NCI-H748 treated with DMSO at 0.1 percent for 48 hours (cell line): ENCODE measurements at places on chromosomes 3 and 15.

DNA sequence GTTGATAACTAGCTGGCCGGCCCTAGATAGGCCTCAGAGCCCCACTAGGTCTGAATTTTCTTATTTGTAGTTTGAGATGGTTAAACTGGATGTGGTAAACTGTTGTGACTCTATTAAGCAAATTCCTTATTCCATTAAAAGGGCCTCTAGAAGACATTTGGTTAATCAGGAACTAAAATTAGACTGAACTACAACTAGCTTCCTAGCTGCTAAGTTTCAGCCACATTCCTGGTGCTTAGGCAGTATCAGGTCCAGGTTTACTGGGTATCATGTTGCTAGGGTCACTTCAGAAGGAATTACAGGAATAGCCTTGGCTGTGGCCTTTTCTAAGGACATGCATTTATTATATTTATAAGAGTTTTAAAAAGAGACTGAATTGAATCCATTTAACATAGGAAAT is 136.3 kb downstream of the PLD1 start:
- DNase-seq = no peak

DNA sequence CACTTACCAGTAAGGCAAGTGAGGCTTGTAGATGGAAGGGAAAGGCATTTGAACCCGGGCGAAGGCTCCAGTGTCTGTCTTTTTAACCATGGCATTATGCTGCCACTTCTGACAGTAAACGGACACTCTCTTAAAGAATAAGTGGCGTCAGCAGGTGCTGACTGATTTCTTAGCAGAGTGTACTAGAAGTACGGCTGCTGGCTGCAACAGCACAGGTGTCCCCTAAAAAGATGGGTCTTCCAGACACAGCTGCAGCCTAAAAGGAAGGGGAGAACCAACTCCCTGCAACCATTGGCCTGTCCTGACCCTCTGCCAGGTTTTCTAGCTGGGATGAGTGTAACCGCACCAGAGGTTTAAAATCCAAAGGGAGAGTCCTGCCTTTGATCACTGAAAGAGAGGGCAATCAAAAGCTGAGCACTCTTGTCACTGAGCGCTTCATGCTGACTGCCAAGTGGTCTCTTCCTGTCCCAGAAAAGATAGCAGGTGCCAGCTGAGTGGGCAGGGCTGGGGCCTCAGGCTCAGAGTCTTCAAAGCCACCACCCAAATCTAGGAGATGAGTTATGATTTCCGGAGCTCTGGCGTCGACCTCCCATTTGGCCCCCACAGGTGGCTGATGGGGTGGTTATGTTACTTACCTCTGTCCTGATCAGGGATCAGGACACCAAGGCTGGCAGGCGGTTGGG is 255.8 kb downstream of the SLCO3A1 start:
- DNase-seq = no peak

DNA sequence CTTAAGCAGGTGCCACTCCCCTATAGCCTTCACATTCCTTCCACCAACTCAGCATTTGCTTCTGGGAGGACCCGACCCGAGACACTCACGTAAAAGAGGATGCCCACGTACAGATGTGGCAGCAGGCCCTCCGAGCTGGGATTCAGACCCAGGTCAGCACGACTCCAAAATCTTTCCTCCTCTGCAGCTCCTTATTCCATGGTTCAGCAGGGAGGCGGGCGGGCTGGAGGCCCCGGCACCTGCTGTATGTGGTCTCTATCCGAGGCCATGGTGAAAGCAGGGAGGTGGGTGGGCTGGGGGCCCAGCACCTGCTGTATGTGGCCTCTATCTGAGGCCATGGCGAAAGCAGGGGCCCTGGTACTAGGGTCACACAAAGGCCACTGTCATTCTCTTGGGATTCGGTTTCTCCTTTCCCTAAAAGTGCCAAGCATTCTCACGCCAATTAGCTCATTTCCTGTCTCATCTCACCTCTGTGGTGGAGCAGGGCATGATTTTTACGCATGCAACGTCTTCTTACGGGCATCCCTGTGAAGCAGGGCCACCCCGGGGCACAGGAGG is 5.9 kb upstream of the MUC4 start:
- no peak for DNase-seq

GRCh38 chr15:41966920-41967465 is 5.4 kb downstream of the EHD4 start:
- DNase-seq = no peak

DNA sequence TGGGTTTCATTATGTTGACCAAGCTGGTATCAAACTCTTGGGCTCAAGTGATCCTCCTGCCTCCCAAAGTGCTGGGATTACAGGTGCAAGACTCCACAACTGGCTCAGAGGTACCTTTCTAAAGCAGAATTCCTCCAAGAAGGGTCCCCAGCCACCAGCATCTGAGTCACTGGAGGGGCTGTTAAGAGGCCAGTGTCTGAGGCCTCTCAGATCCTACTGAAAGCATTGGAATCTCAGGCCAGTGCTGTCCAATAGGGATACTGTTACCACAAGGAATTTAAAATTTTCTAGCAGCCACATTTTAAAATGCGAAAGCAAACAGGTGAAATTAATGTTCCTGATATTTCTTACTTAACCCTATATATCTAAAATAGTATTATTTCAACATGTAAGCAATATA is 1.3 kb downstream of the CAV3 start:
- no peak for DNase-seq

DNA sequence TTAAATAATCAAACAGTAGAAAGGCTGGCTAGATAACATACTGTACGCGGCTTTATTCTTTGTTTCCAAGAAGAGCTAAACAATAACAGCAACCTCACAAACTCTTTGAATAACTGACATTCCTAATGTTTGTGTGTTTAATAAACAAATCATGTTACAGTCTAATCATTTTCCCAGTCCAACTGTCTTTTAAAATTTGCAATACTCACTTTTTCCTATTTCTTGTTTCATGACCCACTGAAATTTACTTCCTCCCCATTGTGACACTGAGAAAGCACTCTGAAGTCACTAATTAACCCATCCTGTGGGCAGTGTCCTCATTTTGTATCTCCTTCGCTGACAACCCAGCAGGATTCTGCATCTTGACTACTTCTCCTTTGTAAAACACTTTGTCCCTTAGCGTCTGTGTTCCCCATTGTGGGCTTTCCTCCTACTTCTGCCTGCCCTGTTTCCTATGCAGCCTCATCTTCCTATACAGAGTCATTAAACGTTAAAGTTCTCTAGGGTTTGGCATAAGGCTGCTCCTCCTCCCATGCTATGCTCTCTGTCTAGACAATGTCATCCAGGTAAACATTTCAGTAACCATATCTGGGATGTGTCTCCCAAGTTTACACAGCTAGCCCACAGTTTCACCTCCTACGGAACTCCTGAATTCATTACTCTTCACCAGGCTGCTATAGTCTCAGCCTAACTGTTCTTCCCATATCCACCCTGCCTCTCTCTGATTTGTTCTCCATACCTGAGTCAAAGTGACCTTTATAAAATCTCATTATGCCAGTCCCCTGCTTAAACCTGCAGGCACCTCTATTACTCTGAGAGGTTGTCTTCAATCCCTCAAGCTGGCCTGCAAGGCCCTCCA is 148.9 kb downstream of the GREM1 start:
- no peak for DNase-seq

- DNase-seq = no peak
These were observed 401.9 kb upstream of the CNTN4 start for GRCh38 chr3:1696669-1697275.

- no peak for DNase-seq
These were observed 49.2 kb downstream of the MGLL start for GRCh38 chr3:127772827-127773751.

DNA sequence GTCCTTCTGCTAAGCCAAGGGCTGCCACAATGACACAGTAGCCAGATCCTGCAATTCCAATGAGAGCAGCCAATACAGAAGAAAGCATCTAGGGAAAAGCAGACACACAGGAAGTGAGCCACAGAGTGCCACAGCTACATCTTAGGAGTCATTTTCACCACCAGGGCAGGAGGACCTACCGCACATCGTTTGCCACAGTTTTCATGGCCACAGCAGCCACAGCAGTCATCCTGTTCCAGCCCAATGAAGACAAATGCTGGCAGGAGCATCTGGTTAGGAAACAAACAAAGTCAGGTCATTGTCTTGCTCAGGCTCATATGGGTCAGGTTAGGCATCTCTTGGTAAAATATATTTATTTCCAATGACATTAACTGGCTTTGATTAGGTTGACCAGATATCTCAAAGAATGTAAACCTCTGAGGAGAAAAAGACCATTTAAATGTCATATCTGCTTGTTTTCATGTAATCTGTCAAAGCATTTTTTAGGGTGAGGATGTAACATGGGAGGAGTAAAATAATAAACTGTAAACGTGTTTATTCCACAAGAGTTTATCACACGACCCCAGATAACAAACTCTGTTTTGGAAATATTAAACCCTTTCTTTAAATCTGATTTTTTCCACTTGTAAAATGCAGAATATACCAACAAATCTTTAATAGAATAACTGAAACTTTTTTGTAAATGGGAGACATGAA is 1.8 kb downstream of the TM4SF1 start:
- no peak for DNase-seq

DNA sequence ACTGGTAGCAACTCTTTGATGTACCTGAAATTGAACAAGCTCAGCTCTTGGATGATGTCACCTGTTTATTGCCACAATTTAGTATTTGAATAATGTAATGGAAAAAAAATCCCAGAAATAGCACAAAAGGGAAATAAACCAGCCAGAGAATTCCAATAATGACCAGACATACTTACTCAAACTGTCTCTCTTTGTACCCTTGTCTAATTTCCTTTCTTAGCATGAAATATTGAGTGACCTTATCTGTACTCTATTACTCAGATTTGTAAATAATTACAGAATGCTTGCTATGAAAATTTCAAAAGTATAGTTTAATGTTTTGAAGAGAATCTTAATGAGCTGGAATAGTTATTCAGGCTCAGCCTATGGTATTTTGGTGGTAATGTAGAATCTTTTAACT is 555.4 kb upstream of the SGO1 start:
- no peak for DNase-seq
